ENCODE measurements at places on chromosomes 4 and X. TPM values are rescaled to one million over a fixed set of nuclear protein-coding genes. Genes with fewer than 3 reads are reported as not detected.

Gene GCNA
- 2.3 TPM for total RNA-seq

Gene RHOXF1
- total RNA-seq = not detected

Gene AFAP1
- total RNA-seq = 83.9 TPM

Gene MAGEB1
- not detected for total RNA-seq

Gene TMEM35A
- total RNA-seq = 14.4 TPM

Gene CISD2
- total RNA-seq = 30.3 TPM

Gene NAT8L
- total RNA-seq = 0.09 TPM

Gene DOCK11
- 60.8 TPM for total RNA-seq

Gene PDE6B
- total RNA-seq = not detected

Gene BANK1
- total RNA-seq = 0.41 TPM

Gene C4orf51
- not detected for total RNA-seq

Gene ADH1B
- total RNA-seq = 535 TPM

Gene TRIM61
- total RNA-seq = 2.5 TPM

Gene KCTD8
- 1.1 TPM for total RNA-seq

Gene ARX
- total RNA-seq = not detected

Gene ETDA
- total RNA-seq = not detected

Gene RNF212
- 6.9 TPM for total RNA-seq

Gene AWAT2
- total RNA-seq = under 0.01 TPM

Gene ACE2
- not detected for total RNA-seq
